CD8-positive, alpha-beta T cell (primary cell): ENCODE measurements at places on chromosomes 7 and 10.

- no peak for DNase-seq
Observed at GRCh38 chr10:43209074-43209455, 57.8 kb downstream of the RASGEF1A start.

GRCh38 chr7:96727534-96728088 lies 18.0 kb upstream of the SEM1 start:
- DNase-seq: no peak

- DNase-seq: peak; percentile 13
Observed at GRCh38 chr7:66205741-66206090, 582 bp downstream of the TPST1 start.

DNA sequence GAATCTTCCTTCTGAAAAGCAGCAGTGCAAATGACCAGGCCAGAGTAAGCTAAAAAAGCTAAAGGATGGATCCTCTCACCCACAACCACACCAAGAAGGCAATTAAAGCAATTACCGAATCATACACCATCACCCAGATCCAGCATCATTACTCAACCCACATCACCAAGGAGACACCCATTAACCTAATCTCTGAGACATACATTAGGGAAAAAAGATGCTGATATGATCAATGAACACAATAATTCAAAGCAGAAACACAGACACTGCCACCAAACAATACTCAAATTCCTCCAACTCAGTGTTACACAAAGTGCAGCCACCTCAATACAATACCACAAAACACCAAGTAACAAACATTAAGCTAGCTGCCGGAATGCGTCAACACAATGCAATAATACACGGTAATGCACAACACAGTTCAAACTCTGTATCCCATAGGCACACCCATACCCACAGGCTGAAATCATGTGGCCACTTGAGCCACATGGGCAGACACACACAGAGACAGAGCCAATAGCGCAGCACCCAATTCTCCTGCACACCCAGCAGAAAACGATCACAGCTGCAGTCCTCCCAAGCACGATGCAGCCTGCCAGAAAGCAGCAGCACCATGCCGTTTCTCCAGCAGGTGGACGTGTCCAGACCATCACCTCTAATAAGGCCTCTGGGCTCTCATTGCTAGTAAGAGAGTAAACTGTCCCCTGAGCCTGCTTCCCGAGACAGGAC lies 21.5 kb downstream of the PAX2 start:
- no peak for DNase-seq

DNA sequence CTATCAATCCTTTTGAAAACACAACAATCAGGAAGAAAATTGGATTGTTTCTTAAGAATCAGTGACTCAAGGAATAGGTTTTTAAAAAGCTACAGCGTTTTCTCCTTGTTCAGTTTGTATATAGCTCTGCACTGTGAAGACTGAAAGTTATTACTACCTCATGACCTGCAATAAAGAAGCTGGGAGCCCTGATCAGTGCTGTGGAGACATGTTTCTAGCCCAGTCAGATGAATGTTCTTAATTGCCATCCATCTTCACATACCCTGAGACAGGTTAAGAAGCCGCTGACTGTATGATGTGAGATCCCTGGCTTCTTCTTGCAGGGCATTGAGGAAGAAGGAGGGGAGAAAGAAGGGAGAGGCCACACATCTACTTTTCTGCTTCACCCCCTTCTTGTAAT lies 58.0 kb upstream of the VWC2 start:
- no peak for DNase-seq

GRCh38 chr10:75353183-75353582 lies 48.4 kb downstream of the ZNF503 start:
- no peak for DNase-seq

DNA sequence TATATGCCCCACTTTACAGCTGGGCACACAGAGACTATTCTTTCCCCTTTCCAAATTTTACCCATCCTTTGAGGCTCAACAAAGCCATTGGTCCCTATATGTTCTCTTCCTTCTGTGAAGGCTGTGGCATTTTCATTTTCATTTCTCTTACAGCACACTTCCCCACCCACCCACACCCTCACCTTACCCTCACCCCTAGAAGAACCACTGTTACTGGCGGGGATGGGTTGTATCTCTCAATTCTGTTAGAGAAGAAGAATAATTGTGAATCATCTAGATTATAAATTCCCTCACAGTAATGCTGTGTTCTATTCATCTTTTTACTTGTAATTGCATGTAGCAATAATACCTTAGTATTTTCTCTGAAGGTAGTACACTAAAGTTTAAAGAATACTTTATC lies 10.2 kb upstream of the CCDC71L start:
- DNase-seq: no peak

DNA sequence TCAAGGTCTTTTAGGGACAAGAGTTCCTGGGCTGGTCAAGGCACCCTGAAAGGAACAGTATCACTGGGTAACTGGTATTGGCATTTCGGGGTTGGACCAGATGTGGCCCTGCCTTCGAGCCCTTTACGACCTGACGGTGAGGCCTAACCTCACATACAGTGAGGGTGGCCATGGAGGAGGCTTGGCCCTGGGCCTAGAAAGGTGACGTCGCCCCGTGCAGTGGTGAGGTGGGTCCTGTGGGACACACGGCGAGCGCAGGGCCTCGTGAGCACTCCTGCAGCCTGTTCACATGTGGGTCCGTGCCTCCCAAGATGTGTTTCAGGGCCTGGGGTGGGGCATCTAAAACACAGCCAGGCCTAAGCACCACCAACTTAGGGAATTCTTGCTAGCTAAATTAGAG lies 36.1 kb downstream of the CRHR2 start:
- no peak for DNase-seq

- DNase-seq: no peak
Observed at GRCh38 chr10:21393931-21394330, 131.6 kb downstream of the SKIDA1 start.

DNA sequence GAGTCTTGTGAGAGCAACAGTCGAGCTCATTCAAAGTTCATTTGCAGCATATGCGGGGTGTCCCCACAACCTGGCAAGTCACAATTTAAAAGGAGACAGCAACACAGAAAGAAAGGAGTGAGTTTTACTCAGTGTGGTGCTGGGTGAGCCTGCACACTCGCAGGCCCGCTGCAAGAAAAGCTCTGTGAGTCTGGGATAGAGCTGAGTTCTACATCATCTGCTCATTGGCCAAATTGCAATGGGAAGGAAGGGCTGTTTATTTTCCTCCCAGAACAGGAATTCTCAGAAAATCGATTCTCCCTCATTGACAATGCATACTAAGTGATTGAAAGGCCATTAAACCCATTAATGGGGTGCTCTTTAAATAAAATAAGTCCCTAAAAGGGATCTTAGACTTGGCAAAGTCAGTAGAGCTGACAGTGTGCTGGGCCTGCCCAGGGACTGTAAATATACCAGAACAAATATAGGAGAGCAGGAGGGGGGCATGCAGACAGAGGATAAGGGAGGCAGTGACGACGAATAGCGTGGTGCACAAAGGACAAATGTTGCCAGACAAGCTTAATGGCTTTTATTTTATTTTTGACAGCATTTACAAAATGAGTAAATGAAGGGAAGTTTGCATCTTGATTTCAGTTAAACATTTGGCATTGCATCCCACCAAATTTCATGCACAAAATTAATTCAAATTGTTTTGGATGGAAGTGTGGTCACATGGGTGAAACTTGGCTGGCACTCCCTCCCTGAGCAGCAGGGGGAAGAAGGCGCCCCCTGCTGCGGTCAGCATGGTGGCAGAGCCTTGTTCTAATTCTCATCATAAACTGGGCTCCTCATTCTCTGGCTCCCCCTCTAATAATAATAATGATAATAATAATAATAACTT lies 215.7 kb downstream of the SNX10 start:
- no peak for DNase-seq
